Mammary epithelial cell (primary cell): ENCODE measurements at places on chromosomes 3 and 15.

GRCh38 chr15:69087366-69087976 lies 73.0 kb upstream of the GLCE start:
- no peak for DNase-seq

- no peak for DNase-seq
Observed at GRCh38 chr3:124787476-124788195, 57.4 kb downstream of the UMPS start.

- DNase-seq, result no peak
Observed at GRCh38 chr3:62361824-62362223, 11.5 kb downstream of the FEZF2 start.

GRCh38 chr15:34434627-34435305 lies 2.8 kb downstream of the GOLGA8A start:
- no peak for DNase-seq

- no peak for DNase-seq
Observed at GRCh38 chr3:32336113-32336498, 55.5 kb upstream of the CMTM7 start.

DNA sequence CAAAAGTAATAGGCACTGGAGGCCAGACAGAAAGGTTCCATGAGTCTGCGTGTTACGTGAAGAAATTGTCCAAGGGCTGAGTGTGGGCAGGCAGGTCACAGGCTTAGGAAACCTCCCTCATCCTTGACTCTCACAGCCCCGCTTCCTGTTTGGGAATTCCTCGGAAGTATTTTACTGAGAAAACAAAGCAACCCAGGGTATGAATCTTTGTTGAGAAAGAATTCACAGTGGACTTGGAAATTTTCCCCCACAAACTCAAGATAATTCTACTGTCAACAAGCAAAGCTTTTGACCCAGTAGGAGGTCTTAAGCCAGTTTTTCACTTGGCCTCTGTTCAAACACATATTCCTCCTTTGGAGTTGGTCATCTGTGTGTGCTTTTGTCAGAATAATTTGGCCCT lies 377.1 kb upstream of the TPM1 start:
- DNase-seq, result no peak

DNA sequence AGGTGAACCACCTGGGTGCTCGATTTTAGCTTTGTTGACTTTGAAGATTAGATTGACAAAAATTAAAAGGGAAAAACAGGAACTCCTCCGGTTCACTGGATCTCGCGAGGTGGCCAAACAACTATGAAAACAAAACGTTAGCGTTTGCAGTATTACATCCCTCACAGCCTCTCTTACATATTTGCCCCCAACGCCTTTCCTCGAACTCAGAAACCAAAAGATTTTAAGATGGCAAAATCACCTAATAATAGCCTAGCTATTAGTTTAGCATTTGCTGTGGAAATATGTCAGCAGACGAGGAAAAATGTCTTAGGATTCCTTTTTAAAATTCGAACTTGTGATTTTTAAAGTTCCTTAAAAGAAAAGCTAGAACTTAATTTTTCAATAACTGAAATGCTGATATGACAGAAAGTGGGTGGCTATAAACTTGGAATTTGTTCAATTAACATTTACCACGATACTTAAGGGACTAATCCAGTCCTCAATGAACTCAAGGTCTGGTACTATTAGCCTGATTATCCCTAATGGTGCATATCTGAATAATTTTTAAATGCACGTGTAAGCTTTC lies 491 bp upstream of the SENP7 start:
- DNase-seq, result no peak

GRCh38 chr3:73413619-73414018 lies 211.1 kb downstream of the PDZRN3 start:
- no peak for DNase-seq

GRCh38 chr15:78032671-78033070 lies 44.8 kb downstream of the TBC1D2B start:
- DNase-seq, result no peak

- DNase-seq, result no peak
Observed at GRCh38 chr3:134309987-134310700, 59.5 kb upstream of the RYK start.

DNA sequence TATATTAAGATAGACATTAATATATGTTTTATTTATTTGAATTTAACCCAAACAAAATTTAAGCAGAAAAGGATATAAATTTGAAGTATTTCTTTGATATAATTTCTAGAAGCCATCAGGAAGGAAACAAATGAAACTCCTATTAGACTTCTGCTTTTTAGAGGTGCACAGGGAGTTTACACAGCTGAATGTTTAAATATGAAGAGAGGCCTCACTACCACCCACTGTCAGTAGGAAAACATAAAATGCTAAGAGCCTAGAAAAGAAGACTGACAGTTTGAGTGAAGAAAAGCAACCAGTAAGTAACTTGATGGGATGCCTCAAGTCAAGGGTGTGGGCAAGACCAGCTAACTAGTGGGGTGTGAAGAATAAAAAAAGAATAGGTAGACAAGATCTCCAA lies 19.7 kb downstream of the PLSCR2 start:
- DNase-seq, result no peak

DNA sequence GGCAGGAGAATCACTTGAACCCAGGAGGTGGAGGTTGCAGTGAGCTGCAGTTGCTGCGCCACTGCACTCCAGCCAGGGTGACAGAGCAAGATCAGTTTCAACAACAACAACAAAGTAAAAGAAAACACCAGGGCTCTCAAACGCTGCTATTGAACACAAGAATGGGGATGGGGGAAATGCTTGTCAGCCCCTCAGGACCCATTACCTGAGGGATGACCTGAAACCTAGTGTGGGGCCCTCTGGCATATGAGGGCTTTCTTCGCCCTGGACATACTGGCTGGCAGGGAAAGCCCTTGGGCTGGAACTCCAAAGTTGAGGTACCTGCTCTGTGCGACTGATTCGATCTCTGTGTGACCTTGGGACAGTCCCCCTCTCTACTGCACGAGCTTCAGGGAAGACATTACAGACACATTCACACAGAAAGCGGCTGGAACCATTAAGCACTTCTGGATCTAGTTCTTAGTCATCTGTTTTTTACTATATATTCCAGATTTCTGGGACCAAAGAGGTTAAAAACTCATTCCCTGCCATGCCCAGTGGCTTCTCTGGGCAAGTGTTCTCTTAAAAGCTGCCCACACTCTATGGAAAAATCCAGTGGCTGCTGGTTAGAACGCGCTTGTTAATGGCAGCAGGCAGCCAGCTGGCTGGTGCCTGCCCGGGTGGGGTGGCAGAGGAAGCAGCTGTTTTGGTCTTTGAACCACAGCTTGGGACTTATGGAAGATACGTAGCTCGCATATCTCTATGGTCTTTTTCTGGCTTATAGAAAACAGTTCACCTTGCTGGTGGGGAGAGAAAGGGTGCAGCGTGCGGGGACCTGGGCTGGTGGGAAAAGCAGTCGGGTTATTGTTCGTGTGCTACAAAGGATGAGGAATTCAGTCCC lies 57.2 kb downstream of the ATP1B3 start:
- DNase-seq, result no peak

GRCh38 chr3:63662500-63662899 lies 10.0 kb downstream of the SNTN start:
- DNase-seq, result no peak

DNA sequence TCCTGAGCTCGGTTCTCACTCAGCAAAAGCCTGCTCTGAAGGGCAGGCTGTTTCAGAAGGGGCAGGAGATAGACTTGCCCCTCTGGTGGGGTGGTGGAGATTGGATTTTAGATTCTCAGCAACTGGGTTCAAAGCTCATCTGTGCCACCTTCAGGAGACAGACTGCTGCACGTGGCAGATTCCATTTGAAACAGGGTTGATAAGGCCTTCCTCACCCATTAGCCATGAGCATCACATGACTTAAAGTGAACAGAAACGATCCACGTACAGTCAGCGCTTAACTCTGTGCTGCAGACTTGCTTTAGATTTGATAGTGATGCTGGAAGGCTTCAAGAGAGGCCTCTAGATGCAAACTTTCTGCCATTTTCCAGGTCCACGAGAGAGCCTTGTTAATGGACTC lies 35.0 kb upstream of the MGLL start:
- no peak for DNase-seq

- no peak for DNase-seq
Observed at GRCh38 chr3:191257286-191257685, 58.2 kb downstream of the OSTN start.

DNA sequence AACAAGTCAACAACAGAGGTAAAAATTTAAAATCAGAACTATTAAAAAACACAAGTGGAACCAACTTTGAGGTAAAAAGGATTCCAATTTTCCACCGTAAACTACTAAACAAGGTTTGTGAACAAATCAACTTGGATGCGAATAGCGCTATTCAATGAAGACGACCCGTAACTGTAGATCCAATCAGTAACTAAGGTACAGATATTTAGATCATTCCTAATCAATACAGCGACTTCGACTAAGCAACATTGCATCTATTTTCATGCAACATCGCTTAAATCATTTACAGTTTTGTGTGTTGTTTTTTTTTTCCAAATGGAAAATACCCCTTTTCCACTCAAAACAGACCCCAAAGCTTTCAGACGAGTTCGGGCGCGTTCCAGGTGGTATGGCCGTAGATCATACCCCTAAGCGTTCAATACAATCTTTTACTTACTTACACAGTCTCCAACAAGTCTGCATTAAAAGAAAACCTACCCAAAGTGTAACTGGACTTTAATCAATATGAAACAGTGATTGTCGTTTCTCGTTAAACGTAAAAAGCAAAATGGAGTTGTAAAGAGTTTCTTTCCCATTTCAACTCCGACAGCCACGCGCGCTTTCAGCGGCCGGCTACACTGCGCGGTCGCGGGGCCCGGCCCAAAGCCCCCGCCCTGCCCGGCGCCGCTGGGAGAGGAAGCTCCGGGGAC lies 786 bp downstream of the RHOA start:
- DNase-seq, result peak; percentile 39

- peak; percentile 92 for DNase-seq
Observed at GRCh38 chr3:196650740-196651311, 11.3 kb downstream of the NRROS start.

DNA sequence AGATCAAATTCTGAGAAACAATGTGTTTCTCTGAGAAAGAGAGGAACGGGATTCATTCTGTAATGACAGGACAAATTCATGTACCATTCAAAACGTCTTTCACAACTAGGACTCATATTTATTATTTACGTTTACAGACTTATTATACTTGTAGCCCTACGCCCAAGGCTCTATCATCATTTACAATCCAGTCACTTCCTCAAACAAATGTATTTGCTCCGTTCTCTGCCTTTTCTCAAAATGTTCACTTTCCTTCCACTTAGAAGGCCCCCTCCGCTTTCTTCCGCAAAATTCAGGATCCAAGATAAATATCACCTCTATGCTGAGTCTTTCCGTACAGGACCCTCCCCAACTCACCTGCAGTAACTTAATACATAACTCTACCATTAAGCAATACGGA lies 745 bp downstream of the RSL24D1 start:
- DNase-seq, result peak; percentile 8

GRCh38 chr3:128579927-128580326 lies 70.7 kb downstream of the RPN1 start:
- DNase-seq, result no peak

DNA sequence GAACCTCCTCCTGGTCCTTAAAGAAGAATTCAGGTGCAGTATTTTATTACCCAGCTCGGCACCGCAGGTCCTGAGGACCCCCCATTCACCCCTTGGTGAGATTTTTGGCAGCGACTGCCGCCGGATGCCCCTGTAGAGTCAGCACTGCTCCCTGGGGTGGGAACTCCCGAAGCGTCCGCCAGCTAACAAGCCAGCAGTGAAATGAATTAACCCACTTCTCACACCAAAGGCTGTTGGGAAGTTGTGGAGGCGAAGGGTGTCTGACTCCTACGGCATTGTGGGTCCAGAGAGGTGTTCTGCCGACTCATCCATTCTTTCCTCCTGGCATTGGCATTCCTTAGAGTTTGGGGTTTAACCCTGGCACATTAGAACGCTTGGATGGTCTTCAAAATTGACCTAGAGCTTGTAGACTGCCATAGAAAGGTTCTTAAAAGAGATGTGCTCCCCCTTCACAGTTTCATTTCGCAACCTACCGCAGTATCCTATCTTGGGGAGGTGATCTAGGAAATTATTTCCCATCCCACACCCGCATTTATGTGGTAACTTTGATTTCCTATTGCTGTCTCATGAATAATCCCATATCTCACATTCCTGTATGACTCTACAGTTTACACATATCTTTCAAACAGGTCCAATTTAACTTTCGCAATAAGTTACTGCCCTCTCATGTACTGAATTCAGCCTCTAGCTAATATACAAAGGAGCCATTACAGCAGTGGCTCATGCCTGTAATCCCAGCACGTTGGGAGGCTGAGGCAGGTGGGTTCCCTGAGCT lies 879 bp upstream of the EIF5A2 start:
- peak; percentile 95 for DNase-seq

DNA sequence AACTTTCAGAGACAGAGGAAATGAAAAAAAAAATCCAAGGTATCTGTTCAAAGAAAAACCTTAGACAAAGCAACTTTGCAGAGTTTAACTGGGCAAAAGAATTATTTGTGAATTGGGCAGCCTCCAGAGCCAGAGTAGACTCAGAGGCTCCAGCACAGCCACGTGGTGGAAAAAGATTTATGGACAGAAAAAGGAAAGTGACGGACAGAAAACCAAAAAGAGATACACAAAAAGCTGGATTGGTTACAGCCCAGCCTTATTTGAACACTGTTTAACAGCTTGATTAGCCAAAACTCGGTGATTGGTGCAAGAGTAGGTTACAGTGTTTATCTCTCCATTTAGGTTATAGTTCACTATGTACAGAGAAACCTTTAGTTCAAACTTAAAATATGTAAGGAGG lies 23.7 kb upstream of the GPD1L start:
- no peak for DNase-seq

DNA sequence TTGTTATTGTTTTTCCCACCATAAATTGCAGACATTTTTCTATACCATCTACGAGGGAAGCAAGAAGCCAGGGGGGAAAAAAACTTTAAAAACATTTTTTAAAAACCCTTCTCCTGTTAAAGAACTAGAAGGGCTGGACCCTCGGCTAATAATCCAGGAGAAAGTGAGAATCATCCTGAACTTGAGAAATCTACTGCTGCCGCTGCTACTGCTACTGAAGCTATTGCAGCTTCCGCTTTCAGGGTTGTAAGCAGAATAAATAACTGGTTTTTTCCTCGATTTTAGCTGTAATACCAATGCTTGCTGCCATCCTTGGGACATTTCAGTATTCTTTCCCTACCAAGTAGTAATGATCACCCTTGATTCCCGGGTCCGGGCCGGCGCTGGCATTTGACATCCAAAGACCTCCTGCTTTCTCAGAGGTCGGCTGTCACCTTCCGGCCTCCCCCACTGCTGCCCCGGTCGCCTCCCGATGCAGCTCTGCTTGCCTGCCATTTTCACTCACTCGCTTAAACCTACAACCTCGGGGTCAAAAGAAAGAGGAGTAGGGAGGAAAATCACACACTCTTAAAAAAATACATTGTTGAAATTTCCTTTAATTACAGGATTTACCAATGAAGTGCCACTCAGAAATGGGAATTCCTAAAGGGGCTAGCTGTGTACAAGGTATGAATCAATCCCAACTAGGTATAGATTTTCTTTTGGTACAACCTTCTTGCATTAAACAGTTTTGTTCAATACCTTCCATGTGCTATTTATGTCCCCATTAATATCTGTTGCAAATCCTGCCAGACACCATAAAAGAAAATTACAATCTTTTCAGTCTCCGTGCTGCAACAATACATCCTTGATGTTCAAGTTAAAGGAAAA lies 674 bp upstream of the MECOM start:
- no peak for DNase-seq
